CD4-positive, alpha-beta T cell (primary cell): ENCODE measurements at places on chromosomes 7 and 10.

GRCh38 chr10:1661859-1662437 lies 75.4 kb downstream of the ADARB2 start:
- peaks cover 3% of the 10 kb centered on the region for H3K27me3 ChIP-seq
- no peaks in the 10 kb centered on the region for H3K36me3 ChIP-seq
- peaks cover 5% of the 10 kb centered on the region for H3K4me1 ChIP-seq
- DNase-seq, result no peak

- no peaks in the 10 kb centered on the region for H3K27me3 ChIP-seq
- no peak overlapping the region for H3K4me3 ChIP-seq
- peaks cover 9% of the 10 kb centered on the region for H3K4me1 ChIP-seq
Observed at GRCh38 chr10:70354100-70354499, 28.3 kb downstream of the LRRC20 start.

DNA sequence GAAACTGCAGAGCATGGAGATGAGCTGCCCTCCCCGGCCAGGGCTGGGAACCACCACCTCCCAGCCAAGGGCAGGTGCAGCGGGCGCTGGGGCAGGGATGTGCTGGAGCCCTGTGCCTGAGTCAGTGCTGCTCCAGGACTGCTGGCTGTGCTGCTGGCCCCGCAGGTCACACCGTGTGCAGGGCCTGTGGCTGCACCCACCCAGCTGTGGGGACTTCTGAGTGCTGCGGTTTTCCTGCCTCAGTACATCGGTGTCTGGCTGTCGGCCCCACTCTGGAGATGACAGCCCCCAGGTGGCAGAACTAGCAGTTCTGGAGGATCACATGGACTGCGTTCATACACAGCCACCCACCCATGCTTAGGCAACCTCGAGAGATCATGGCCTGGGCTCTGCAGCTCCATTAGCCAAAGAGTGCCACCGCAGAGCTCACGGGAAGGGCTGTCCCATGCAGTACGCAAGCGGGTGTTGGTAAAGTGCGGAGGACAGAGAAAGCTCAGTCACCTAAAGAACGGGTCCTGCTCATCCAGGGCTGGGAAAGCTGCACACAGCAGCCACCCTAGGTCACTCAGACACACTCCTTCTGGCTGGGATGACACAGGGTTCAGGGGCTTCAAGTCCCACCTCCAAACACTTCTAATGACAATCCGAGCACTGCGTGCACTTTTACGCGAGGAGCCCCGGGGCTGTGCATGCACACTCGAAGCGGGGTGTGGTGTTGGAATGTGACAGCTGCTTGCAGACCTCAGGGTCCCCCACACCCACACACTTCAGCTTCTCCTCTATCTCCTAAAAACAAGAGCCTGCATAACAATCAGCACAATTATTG lies 198.1 kb upstream of the PPP2R2D start:
- DNase-seq, result no peak
- no peaks in the 10 kb centered on the region for H3K27me3 ChIP-seq
- H3K27ac ChIP-seq, result no peak overlapping the region
- no peaks in the 10 kb centered on the region for H3K4me1 ChIP-seq
- H3K4me3 ChIP-seq, result no peak overlapping the region

DNA sequence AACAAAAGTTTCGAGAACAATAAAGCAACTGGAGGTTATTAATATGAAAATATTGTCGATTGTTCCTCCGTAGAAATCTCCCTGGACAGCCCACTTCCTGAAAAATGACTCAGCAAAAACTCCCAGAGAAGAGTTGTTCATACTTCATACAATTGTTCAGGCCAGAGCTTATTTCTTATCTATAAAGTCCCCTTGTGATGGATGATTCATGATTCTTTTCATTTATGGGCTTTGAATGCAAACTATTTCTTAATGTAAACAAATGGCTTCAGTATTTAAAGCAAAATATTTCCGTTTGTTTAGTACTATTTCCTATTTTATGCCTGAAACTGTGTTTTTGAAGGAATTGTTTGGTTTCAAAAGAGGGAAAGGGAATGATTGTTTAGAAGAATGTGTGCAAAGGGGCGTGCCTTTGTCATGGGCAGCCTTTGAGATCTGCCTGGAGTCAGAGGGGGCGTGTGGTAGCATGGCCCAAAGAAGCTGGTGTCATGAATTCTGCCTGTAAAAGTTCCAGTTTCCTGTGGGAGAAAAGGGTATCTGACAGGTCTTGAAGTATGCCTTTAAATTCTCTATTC lies 26.2 kb upstream of the EXOC6 start:
- no peaks in the 10 kb centered on the region for H3K36me3 ChIP-seq
- no peak overlapping the region for H3K4me3 ChIP-seq
- peak; percentile 40 for DNase-seq
- H3K4me1 ChIP-seq, result peaks cover 2% of the 10 kb centered on the region

DNA sequence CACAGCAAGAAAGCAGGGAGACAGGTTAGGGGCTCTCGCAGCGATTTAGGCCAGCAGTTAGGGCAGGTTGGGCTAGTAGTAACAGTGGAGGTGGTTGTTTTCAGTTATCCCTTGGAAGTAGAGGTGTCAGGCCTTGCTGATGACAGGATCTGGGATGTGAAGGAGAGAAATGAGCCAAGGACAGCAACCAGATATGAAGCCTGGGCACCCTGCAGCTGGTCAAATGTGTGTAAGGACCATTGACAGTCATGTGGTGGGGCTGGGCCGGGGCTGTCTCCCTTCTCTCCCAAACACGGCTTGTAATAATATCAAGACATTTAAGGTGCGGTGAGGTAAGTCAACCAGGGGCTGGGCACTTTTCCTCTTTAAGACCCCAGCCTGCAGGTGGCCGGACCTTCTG lies 112.5 kb upstream of the IGFBP3 start:
- no peaks in the 10 kb centered on the region for H3K27me3 ChIP-seq
- H3K4me3 ChIP-seq, result no peak overlapping the region
- H3K36me3 ChIP-seq, result no peaks in the 10 kb centered on the region
- no peak overlapping the region for H3K27ac ChIP-seq
- H3K4me1 ChIP-seq, result no peaks in the 10 kb centered on the region

DNA sequence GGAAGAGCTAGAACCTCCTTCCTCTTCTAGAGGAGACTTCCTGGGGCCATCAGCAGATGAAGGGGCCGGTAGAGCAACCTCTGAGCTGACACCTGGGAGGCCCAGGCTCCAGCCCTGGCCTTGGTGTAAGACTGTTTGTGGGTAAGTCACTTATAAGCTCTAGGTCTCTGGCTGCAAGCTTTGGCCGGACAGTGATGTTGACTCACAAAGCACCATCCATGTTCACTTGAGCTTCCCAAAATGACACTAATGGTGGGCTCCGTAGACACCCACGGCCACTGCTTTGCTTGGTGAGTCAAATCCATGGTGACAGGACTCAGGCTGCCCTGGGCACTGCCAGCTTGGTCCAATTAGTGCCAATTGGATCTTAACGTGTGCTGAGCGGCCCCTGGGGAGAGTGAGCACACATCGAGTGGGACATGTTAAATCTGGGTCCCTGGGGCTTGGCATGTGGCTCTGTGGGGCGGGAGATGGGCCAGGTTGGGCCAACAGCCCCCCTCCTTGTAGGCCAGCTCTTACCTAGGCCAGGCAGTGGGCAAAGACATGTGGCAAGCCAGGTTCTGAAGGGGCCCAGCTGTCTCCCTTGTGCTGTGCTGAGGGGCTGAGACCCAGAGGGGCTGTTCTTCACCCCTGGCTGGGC lies 16.7 kb downstream of the NEURL1 start:
- H3K27ac ChIP-seq, result no peak overlapping the region
- DNase-seq, result no peak
- no peaks in the 10 kb centered on the region for H3K36me3 ChIP-seq
- H3K4me1 ChIP-seq, result no peaks in the 10 kb centered on the region
- H3K27me3 ChIP-seq, result no peaks in the 10 kb centered on the region

DNA sequence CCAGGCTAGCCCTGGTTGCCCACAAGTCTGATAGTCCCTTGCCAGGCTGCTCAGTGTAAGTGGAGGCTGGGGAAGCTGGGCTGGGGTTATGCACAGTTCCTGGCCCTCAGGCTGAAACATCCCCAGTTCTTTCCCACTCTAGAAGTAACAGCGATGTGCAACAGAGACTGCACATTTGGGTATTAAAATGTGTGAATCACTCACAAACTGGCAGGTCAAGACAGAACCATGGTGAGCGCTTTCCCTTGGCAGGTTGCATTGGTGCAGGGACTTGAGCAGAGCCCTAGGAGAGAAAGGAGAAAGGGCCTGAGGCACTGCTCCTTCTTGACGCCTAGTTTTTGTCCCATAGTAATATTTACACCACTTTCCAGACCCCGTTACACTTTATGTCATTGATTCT lies 56.1 kb upstream of the SLC35B4 start:
- peaks cover 10% of the 10 kb centered on the region for H3K27me3 ChIP-seq
- H3K4me1 ChIP-seq, result no peaks in the 10 kb centered on the region
- no peaks in the 10 kb centered on the region for H3K36me3 ChIP-seq

GRCh38 chr10:114518401-114519305 lies 114.4 kb upstream of the AFAP1L2 start:
- DNase-seq, result no peak
- H3K27ac ChIP-seq, result no peak overlapping the region
- peaks cover 86% of the 10 kb centered on the region for H3K4me1 ChIP-seq

DNA sequence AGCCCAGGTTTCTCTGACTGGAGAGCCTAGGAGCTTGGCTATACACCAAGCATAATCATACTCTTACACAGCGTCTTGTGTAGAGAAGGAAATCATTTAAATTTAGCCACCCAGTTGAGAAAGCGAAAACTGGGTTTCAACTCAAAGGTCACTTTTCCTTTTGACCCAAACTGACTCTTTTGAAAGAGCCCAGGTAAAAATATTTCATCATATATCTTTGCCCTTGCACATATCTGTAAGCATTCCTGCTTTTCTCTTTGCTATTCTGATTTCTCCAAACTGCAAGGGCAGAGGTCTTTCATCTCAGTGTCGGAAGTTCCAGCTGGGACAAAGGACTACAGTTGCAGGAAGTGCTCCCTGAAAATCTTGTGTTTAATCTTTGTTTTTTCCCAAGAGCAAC lies 22.0 kb upstream of the ABCB4 start:
- no peak overlapping the region for H3K27ac ChIP-seq
- no peak overlapping the region for H3K4me3 ChIP-seq
- DNase-seq, result no peak
- no peaks in the 10 kb centered on the region for H3K36me3 ChIP-seq

- no peak overlapping the region for H3K27ac ChIP-seq
- no peak for DNase-seq
- no peaks in the 10 kb centered on the region for H3K36me3 ChIP-seq
- H3K4me1 ChIP-seq, result no peaks in the 10 kb centered on the region
Observed at GRCh38 chr10:35739998-35740397, 97.9 kb upstream of the FZD8 start.

- no peak overlapping the region for H3K4me3 ChIP-seq
- H3K27me3 ChIP-seq, result no peaks in the 10 kb centered on the region
- DNase-seq, result no peak
- H3K36me3 ChIP-seq, result peaks cover 86% of the 10 kb centered on the region
Observed at GRCh38 chr7:2930310-2931033, 86.4 kb upstream of the GNA12 start.

DNA sequence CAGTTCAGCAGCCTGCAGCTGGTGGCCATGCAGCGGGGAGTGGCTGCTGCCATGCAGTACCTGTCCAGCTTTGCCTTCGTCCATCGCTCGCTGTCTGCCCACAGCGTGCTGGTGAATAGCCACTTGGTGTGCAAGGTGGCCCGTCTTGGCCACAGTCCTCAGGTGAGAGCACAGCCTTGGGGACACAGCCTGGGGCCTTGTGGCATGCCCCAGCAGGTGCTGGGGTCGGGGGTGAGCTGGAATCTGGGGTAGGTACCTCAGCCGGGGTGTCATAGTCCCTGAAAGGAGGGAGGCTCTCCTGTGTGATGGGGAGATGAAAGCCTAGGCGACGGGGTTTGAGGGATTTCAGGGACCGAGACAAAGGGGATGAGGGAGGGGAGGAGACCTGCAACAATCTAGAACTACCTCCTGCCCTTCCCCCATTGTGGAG lies 14.1 kb downstream of the EPHB6 start:
- peaks cover 22% of the 10 kb centered on the region for H3K36me3 ChIP-seq
- H3K27ac ChIP-seq, result no peak overlapping the region
- no peak for DNase-seq
- no peak overlapping the region for H3K4me3 ChIP-seq

GRCh38 chr7:114886241-114886640 lies 35.7 kb upstream of the MDFIC start:
- DNase-seq, result no peak
- no peaks in the 10 kb centered on the region for H3K36me3 ChIP-seq
- no peak overlapping the region for H3K27ac ChIP-seq
- H3K4me1 ChIP-seq, result no peaks in the 10 kb centered on the region
- H3K27me3 ChIP-seq, result no peaks in the 10 kb centered on the region

GRCh38 chr10:13808556-13809391 lies 222.0 kb downstream of the PRPF18 start:
- no peaks in the 10 kb centered on the region for H3K27me3 ChIP-seq
- no peak for DNase-seq
- no peaks in the 10 kb centered on the region for H3K36me3 ChIP-seq
- H3K4me3 ChIP-seq, result no peak overlapping the region

- no peak overlapping the region for H3K4me3 ChIP-seq
- no peaks in the 10 kb centered on the region for H3K36me3 ChIP-seq
Observed at GRCh38 chr7:70585071-70585470, 546.9 kb upstream of the GALNT17 start.

DNA sequence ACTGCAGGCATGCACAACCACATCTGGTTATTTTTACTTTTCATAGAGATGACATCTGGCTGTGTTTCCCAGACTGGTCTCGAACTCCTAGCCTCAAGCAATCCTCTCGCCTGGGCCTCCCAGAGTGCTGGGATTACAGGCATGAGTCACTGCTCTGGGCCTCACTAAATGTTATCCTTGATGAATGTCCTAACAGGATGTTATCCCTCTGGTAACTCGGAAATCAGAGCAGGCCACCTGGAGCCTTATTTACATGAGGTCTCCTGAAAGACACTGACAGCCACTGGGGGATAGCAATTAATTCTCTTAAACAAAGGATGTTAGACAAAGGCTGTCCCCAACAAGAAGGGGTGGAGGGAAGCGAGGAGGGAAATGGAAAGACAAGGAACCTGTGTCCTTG lies 4.5 kb upstream of the ZNF438 start:
- H3K27me3 ChIP-seq, result no peaks in the 10 kb centered on the region
- H3K36me3 ChIP-seq, result no peaks in the 10 kb centered on the region
- peaks cover 17% of the 10 kb centered on the region for H3K4me1 ChIP-seq
- H3K27ac ChIP-seq, result no peak overlapping the region

- no peaks in the 10 kb centered on the region for H3K36me3 ChIP-seq
- H3K27ac ChIP-seq, result no peak overlapping the region
- H3K4me1 ChIP-seq, result no peaks in the 10 kb centered on the region
- H3K27me3 ChIP-seq, result no peaks in the 10 kb centered on the region
- no peak for DNase-seq
- H3K4me3 ChIP-seq, result no peak overlapping the region
Observed at GRCh38 chr7:155166673-155167370, 96.7 kb downstream of the HTR5A start.

DNA sequence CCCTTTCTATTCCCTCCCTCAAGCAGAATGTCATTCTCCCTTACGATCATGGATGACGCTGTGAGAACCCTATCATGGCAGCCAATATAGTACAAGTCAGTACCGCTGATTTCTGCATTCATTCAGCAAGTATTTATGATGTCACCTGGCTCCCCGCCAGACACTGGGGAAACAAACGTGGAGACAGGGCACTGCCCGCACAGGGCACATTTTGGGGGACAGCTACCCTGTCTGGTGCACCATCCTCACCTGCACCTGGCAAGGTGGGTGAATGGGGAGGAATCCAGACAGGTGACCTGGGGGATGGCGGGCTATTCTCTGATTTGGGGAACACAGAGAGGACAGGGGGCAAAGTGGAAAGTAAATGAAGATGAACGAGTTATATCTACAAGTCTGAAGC lies 28.4 kb downstream of the MKI67 start:
- H3K36me3 ChIP-seq, result no peaks in the 10 kb centered on the region
- no peaks in the 10 kb centered on the region for H3K27me3 ChIP-seq
- peaks cover 25% of the 10 kb centered on the region for H3K4me1 ChIP-seq
- no peak overlapping the region for H3K4me3 ChIP-seq
- no peak for DNase-seq
